ENCODE measurements at places on chromosomes 13 and 19. TPM values are rescaled to one million over a fixed set of nuclear protein-coding genes. Genes with fewer than 3 reads are reported as not detected.

DNA sequence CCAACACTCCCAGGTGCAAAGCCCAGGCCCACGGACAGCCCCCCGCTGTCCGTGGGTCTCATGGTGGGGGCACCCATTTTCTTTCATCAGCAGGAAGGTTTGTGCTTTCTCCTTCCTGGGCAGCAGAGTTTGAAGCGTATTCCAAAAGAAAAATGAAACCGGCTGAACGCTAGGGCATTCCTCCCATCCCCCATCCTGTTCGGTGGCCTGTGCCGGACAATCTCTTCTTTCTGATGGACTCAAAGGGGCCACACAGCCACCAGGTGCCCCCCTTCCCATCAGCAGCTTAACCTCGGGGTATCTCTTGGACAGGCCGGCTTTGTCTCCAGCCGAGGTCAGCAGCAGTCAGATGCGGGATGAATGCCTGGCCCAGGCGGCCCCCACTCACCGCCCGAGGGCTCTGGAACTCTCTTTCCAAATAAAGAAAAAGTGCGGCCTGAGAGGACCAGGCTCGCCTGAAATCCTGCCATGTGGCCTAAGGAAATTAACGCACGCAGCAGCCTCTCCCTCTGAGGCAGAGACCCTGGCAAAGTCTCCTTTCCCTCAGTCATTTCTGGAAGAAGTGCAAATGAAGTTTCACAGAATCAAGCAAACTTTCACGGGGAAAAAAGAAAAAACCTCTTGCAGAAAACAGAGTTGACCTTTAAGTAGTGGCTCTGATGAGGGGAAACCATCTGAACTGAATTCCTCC, 67.8 kb downstream of the RASA3 start:
- peaks cover 59% of the 10 kb centered on the region for H3K4me1 ChIP-seq
- peak overlapping the region; percentile 75 for H3K27ac ChIP-seq
- no peaks in the 10 kb centered on the region for H3K27me3 ChIP-seq
- peaks cover 10% of the 10 kb centered on the region for H3K36me3 ChIP-seq
- peak; percentile 66 for DNase-seq

- H3K27me3 ChIP-seq = no peaks in the 10 kb centered on the region
- peak; percentile 97 for DNase-seq
- peak overlapping the region; percentile 92 for H3K27ac ChIP-seq
Measured at GRCh38 chr13:110329798-110330461, 22.8 kb downstream of the COL4A2 start.

DNA sequence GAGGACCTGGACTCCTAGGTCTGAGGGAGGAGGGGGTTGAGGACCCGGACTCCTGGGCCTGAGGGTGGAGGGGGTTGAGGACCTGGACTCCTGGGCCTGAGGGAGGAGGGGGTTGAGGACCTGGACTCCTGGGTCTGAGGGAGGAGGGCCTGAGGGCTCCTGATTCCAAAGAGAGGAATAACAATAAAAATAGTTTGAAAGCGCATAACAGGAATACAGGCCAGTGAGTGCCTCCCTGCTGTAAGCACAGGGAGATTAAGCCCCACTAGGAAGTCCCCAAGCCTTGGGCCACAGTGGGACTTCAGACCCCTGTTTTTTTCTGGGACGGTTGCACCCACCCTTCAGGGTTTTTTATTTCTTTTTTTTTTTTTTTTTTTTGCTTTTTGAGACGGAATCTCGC, 1.2 kb upstream of the SBK2 start:
- no peak overlapping the region for H3K27ac ChIP-seq
- no peaks in the 10 kb centered on the region for H3K4me1 ChIP-seq
- no peaks in the 10 kb centered on the region for H3K27me3 ChIP-seq
- H3K36me3 ChIP-seq = no peaks in the 10 kb centered on the region
- H3K4me3 ChIP-seq = no peak overlapping the region
- DNase-seq = no peak

GRCh38 chr13:62251734-62252133, 836.1 kb upstream of the PCDH20 start:
- DNase-seq = no peak
- no peaks in the 10 kb centered on the region for H3K36me3 ChIP-seq
- H3K27ac ChIP-seq = no peak overlapping the region
- no peaks in the 10 kb centered on the region for H3K4me1 ChIP-seq

Gene GPC6
- total RNA-seq = 0.88 TPM

Gene CDC42EP5
- 1.2 TPM for total RNA-seq
